Brain microvascular endothelial cell (primary cell): ENCODE measurements at places on chromosomes 1 and 21.

DNA sequence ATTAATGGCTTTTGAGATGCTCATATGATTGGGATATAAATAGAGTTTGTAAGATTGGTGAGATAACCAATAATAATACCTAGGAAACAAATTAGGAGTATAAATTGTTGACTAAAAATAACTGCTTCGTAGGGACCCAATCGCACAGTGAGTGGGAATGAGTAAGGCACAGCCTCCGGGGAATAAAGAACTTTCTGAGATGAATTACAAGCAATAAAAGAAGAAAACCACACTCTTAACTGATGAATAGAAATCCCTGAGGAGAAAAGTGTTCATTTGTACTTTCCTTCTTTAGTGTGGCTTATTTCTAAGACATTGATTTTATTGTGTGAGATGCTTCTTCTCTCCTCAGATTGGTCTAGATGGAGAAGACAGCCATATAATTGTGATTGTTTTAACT, 443.4 kb upstream of the PRMT6 start:
- no peak for DNase-seq

GRCh38 chr1:23634840-23635651, 56.6 kb upstream of the RPL11 start:
- DNase-seq = peak; percentile 71

DNA sequence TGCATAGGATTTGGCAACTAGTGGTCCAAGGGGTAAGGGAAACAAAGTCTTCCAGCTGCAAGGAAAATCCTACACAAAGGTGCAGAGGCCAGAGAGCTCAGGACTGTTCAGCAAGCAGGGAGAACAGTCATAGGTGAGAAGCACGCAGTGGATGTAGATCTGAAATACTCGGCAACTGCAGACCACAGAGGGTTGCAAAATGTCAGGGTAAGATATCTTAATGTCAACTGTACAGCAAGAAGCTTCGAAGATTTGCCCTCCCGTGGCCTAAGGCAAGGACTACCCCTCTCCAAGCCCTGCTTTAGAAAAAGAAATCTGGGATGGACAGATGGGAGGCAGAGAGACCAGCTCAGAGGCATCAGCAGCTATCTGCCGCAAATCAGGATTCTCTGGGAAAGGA, 153.4 kb upstream of the IRF2BP2 start:
- DNase-seq = no peak

DNA sequence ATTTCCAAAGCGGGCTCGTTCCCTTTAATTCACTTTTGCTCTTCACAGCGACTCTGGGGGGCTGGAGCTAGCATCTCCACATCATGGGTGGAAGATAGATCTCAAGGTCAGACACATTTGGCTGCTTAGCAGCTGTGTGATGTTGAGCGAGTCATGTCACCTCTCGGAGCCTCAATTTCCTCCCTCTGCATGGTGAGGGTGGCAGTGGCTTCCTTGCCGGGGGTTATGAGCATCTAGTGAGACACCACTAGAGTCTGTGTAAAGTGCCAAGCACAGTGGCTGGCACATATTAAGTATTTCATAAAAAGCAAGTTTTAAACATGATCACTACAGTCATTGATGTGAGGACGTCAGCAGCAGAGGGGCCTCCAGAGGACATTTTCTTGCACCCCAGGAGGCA, 16.9 kb upstream of the ECE1 start:
- DNase-seq = no peak

DNA sequence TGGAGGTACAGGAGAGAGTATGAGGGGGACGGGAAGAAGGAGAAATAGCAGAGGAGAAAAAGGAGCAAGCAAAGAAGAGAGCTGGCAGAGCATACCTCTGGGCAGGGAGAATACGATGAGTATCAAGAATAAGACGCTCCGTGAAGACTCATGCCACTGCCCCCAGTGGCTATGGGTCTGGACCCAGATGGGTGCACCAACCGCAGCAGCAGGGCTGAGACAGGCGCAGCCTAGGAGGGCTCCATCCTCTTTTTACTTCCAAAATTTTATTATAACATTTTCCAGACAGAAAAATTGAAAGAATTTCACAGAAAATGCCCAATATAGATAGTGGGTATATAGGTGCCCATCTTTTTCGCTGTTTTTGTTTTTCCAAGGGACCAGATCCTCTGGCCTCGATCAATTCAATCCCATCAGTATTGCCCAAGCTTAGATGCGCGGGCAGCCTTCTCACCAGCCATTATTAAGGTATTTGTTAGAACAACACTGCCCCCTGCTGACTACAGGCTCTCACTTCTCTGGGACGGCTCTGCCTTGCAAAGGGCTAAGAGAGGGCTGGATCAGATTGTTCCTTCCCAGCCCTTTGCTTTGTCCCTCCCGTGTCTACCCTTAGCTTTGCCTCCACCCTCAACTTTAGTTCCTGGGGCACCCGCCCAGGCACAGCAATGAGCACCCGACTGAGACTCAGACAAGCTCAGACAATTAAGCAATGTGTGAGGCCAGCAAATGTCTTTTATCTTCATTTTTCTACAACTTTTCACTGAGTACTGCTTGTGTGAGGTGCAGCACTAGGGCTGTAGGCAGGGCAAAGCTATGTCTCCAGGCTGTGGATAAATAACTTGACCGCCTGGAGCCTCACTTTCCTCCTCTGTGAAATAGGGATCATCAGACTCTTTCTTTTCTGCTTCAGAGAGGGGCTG, 17.5 kb upstream of the CAMK1G start:
- peak; percentile 82 for DNase-seq

DNA sequence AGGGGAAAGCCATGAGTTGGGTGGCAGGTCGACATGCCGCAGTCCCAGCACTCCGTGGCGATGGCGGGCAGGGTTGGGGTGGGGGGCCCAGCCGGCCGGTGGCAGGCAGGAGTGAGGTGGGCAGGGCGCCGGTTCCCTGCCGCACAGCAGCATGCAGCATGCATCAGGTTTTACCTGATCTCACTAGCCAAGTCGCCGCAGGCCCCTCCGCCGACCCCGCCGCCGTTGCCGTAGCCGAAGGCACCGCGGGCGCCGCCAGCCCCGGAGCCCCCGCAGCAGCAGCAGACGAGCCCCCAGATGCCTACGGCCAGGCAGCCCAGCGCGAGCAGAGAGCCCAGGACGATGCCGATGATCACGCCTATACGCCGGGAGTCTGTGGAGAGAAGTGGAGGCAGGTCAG, 6.7 kb downstream of the VSIG8 start:
- DNase-seq = no peak

- DNase-seq = no peak
Observed at GRCh38 chr1:227764019-227764391, 28.8 kb downstream of the SNAP47 start.

DNA sequence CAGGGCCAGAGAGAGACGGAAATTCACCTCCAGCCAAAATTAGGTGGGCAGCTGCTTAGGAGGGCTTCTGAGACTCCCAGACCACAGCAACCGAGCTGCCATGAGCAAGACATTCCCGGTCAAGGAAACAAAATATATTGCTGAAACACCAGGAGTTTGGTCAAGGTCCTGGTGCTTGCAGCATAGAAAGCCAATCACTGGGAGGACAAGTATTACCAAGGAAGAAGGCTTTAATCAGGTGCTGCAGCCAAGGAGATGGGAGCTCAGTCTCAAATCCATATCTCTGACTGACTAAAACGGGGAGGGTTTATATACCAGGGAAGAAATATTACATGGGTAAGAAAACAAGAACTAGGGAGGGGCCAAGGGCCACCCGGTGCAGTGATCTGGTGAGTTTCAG, 18.8 kb upstream of the TMEM125 start:
- DNase-seq = no peak

- DNase-seq = no peak
Observed at GRCh38 chr1:29936031-29936544, 699.8 kb downstream of the PTPRU start.

- no peak for DNase-seq
Observed at GRCh38 chr21:31908106-31909031, 35.5 kb downstream of the HUNK start.

GRCh38 chr1:164560556-164560955, 1.6 kb downstream of the PBX1 start:
- no peak for DNase-seq

GRCh38 chr1:32926562-32926961, 25.4 kb upstream of the TMEM54 start:
- DNase-seq = no peak

DNA sequence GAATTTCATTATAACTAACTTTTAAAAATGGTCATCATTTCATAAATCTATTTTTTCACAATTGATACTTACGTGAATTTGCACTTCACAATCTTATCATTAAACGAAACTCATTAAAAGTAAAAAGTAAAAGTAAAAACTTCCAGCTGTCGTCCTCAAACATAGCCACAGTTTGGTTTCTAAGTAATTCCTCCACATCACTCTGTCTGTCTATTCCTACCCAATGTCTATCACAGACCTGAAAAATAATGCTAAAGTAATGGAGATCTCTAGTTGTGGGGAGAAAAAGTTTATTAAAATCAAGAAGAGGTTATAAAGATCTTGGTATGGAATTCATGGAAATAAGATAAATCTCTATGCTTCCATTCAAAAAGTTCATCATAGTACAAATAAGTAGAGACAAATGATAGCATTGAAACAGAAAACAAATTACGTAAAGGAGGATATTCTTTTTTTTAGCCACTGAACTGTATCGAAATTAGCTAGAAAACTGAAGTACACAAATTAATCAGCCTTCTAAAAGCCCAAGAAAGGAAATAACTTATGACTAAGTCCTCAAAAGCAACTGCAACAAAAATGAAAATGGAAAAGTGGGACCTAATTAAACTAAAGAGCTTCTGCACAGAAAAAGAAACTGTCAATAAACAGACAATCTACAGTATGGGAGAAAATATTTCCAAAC, 148.6 kb downstream of the TIAM1 start:
- DNase-seq = no peak

DNA sequence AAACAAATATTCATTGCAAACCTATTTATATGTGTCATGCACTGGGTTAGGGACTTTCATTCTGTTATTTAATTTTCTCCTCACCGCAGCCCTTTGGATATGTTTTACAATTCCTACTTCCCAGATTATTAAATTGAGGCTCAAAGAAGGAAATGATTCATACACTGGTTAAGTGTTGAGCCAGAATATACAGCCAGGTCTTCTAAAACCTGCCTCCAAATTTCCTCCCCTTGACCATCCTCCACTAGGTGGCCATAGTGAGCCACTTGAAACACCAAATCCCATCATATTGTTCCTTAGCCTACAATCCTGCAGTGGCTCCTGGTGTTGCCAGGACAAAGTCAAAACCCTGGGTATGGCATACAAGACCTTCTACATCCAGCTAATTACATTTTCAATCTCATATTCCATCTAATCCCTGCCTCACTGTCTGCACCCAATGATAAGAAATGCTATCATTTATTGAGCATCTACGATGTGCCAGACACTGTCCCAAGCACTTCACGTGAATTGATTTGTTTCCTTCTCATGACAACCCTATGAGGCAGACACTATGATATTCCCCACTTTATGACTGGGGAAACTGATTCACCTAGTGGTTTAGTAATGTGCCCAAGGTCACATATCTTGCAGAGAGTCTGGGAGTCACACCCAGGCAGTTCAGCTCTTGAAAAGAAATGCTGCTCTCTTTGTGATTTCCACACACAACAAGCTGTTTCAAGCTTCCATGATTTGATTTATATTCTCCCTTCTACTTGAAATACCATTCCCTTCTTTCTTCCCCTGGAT, 23.6 kb upstream of the KIRREL1 start:
- peak; percentile 84 for DNase-seq

DNA sequence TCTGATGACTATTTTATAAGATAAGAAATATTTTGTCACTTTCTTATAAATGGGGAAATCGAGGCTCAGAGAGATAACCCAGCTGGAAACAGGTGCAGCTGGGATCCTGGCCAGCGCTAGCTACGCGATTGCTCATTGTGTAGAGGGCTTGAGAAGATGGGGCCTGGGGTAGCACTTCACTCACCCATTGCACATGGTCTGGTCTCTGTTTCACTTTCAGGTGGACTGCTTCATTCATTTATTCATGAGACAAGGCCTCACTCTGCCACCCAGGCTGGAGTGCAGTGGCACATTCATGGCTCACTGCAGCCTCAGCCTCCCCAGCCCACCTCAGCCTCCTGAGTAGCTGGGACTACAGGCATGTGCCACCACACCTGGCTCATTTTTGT, 23.8 kb downstream of the UBE4B start:
- no peak for DNase-seq

DNA sequence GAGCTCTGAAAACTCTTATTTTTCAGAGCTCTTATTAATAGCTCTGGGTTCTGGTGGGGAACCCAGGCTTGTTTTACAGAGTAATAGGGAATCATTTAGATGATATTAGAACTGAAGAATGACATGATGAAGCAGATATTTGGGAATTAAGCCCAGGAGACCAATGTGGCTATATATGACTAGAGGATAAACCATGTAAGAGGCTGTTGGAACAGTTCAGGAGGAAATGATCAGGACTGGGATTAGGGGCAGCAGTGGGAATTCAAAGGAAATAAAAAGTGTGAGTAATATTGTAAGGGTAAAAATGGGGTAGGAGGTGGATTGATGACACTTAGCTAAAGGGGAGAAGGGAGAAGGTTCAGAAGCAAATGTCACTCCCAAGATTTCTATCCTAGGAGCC, 58.6 kb downstream of the GIPC2 start:
- DNase-seq = peak; percentile 31

DNA sequence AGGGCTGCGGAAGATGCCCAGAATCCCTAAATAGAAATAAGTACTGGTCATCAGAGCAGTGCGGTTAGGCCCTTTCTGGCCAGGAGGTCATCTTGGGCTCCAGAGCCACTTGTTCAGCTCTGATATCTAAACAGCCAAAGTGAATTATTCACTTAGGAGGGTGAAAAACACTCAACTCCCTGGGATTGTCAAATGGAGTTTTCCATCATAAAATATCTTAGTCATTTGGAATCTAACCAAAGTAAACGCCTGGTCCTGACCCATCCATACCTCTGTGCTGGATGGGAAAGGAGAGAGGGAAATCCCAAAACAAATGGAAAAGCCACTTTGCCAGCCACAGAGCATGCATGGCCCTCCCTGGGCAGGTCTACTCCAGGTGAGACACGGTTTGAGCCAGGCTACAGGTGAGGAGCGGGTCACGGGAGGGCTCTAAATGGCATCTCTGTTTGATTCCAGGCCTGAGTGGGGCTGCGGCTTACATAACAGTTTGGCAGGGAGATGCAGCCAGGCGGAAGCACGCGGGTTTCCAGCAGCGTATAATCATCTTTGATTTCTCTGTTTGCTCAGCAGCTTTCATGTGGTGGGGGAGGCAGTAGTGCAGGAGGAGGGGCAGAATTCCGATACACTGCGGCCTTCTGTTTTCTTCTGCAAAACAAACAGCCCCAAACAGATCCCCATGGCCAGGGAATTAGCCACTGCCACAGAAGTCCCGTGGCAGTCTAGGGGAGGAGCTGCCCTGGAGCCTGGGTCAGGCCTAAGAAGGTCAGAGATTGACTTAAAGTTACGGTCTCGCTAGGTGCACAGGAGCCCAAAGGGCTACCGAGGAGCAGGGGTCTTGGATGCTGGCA, 59.1 kb upstream of the ZNF648 start:
- DNase-seq = peak; percentile 16

GRCh38 chr1:53388963-53389362, 61.1 kb upstream of the LRP8 start:
- DNase-seq = no peak

- no peak for DNase-seq
Observed at GRCh38 chr1:65539266-65540131, 119.0 kb downstream of the LEPR start.

- DNase-seq = peak; percentile 50
Observed at GRCh38 chr1:164617377-164618201, 58.6 kb downstream of the PBX1 start.

GRCh38 chr1:10211805-10212410, 1.5 kb downstream of the KIF1B start:
- peak; percentile 54 for DNase-seq
